ENCODE measurements at places on chromosomes 2 and 18.

DNA sequence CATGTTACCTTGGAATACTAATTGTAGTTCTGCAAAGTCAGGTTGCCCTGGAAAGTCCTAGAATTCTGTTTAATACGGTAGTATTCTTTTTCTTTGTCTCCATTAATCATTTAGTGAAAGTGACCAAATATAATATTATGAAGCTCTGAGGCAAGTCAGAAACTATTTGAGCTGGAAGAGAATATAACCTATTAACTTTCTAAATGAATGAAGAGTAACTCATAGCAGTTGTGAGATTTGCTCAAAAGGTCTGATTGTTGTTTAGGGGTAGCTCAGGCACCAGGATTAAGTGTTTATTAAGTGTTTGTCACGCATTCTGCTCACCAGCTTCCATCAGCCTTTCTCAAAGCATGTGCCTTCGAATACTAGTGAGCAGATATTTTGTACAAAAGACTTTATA is 46.7 kb upstream of the SERPINE2 start:
- no peak for DNase-seq

- DNase-seq = no peak
These were observed 40.6 kb downstream of the EHD3 start for GRCh38 chr2:31274401-31275075.

- DNase-seq = no peak
These were observed 8.8 kb upstream of the SNTG2 start for GRCh38 chr2:941871-942270.

DNA sequence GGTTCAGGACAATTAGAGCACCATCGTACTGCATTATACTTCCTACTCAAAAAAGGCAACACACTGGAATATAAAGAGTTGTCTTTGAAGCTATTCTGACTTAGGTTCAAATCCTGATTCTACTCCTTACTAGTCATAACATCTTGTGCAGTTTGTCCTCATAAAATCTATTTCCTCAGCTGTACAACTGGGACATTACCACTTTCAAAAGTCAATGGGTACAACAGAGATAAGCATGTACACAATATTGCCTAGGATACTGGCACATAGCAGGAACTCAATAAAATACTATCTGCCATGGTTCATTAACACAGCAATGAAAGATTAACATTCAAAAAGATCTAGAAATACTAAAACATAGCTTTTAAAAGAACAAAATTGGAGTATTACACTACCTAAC is 11.3 kb downstream of the SOS1 start:
- DNase-seq = no peak

DNA sequence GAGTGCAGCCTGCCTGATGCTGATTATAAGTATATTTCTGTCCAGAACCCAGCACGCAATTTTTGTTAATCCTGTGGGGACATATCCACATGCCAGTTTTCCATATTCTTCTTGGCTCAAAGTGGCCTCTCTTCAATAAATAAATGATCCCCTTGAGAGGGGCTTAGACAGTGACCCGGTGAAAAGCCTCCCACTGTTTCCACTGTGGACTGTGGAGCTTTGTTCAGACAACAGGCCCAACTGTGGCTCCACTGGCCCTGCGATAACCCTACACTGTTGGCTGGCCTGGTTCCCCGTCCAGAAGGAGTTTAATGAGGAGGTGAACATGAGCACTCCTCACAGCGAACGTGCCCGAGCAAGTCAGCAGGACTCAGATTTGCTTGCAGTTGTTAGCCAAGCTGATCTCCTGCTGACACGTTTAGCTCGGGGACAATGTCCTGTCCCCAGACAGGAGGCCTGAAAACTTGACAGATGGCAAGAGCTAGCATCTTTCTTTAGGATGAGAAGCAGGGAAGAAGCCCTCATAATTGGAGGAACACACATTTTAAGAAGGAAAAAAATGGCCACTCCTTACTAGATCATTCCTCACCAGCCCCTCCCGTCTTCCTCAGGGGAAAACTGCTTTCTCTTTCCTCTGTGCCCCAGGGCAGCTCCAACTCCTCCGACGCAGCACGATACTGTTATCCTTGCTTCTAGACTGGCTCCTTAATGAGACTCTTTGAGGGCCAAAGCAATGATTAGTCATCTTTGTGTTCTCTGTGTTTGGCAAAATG is 20.0 kb upstream of the MTCL1 start:
- DNase-seq = no peak

DNA sequence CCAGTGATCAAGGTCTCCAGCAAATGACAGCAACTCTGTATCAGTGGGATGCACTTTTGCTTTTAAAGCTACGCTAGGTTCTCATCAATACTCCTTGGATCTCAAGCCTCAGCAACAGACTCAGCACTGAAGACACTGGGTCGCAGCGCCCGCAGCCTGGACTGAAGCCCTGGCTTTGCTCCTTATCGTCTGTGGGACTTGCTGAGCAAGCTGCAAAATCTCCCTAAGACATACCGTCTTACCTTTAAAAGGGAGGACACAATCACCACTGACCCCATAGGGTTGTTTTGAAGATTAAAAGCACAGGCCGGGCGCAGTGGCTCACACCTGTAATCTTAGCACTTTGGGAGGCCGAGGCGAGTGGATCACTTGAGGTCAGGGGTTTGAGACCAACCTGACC is 8.1 kb downstream of the CYB5A start:
- no peak for DNase-seq

- no peak for DNase-seq
These were observed 26.2 kb downstream of the KLF7 start for GRCh38 chr2:207139552-207139951.

DNA sequence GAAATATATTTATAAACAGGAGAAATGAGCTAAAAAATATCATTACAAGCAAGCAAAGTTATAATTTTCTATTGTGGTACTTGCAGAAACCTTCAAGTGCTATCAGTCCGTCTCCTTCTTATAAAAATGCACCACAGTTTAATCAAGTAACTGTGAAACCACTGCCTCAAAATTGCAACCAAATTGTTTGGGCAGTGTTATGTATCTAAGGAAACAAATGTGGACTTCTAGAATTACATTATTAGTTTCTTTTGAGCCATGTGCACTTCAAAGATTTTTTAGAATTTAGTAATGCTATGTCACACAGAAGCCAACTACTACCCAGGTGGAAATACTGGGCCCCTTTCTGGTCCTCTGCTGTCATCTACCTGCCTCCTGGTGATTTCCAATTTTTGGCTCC is 495.6 kb downstream of the NYAP2 start:
- no peak for DNase-seq
